ENCODE measurements at places on chromosomes 5 and 9.
A peak's percentile ranks its signal among the peaks of the same experiment; 100 is the strongest.

DNA sequence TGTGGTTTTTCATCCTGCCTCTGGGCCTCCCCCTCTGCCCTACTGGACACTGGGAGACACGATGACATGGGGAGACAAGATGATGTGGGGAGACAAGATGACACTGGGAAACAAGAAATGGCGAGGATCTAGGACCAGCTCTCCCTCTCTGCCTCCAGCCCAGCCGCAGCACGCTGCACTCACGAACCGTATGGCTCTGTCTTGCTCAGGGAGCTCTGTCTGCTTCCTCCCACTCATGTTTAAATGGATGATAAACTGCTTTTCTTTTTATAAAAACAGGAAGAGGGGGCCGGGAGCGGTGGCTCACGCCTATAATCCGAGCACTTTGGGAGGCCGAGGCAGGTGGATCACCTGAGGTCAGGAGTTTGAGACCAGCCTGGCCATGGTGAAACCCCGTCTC lies 73.7 kb downstream of the SPATA31D1 start:
- no peak overlapping the region for H3K27ac ChIP-seq
- no peaks in the 10 kb centered on the region for H3K4me1 ChIP-seq
- H3K36me3 ChIP-seq: no peaks in the 10 kb centered on the region
- H3K27me3 ChIP-seq: no peaks in the 10 kb centered on the region
- no peak overlapping the region for H3K4me3 ChIP-seq

- no peaks in the 10 kb centered on the region for H3K27me3 ChIP-seq
- no peaks in the 10 kb centered on the region for H3K4me1 ChIP-seq
- no peak for DNase-seq
- H3K27ac ChIP-seq: no peak overlapping the region
- H3K36me3 ChIP-seq: no peaks in the 10 kb centered on the region
- no peak overlapping the region for H3K4me3 ChIP-seq
These were observed 380.6 kb downstream of the ADGRV1 start for GRCh38 chr5:90939211-90939610.

DNA sequence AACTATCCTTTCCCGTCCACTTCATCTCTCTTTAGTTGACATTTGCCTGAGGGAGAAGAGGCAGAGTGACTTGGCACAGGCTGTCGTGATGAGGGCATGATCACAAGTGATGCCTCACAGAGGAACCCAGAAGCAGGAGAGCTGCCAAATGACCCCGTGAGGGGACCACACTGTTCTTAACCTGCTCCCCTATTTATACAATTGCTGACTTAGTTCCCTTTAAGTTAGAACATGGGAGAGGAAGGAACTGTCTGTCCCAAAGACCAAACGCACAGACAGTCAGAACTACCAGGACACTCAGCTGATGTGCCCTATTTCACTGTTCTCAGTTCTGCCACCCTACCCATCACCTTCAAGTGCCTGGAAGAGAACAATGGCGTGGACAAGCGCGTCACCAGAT lies 73.7 kb downstream of the SLC1A3 start:
- no peak for DNase-seq
- H3K27ac ChIP-seq: peak overlapping the region; percentile 80

DNA sequence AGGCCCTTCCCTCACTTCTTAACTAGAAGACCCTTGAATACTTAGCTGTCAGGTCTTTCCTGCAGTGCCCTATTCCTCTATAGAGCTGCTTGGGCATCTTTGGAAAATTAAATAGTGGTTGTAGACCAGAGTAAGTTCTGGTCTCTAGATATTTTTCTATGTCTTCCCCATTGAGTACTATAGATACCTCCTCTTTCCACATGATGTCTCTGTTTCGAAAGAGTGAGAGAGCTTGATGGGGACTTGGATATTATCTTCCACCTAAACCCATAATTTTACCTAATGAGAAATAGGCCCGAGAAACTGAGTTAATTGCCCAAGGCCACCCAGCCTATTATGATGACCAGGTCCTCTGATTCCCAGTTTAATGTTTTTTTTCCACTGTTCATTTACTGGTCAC lies 40.2 kb downstream of the SPEF2 start:
- H3K4me3 ChIP-seq: no peak overlapping the region
- H3K27ac ChIP-seq: no peak overlapping the region
- peaks cover 4% of the 10 kb centered on the region for H3K4me1 ChIP-seq
- peaks cover 2% of the 10 kb centered on the region for H3K36me3 ChIP-seq

GRCh38 chr5:134071614-134072207 lies 42.8 kb upstream of the TCF7 start:
- peaks cover 6% of the 10 kb centered on the region for H3K4me1 ChIP-seq
- no peak for DNase-seq
- H3K36me3 ChIP-seq: no peaks in the 10 kb centered on the region
- H3K4me3 ChIP-seq: no peak overlapping the region
- no peak overlapping the region for H3K27ac ChIP-seq

DNA sequence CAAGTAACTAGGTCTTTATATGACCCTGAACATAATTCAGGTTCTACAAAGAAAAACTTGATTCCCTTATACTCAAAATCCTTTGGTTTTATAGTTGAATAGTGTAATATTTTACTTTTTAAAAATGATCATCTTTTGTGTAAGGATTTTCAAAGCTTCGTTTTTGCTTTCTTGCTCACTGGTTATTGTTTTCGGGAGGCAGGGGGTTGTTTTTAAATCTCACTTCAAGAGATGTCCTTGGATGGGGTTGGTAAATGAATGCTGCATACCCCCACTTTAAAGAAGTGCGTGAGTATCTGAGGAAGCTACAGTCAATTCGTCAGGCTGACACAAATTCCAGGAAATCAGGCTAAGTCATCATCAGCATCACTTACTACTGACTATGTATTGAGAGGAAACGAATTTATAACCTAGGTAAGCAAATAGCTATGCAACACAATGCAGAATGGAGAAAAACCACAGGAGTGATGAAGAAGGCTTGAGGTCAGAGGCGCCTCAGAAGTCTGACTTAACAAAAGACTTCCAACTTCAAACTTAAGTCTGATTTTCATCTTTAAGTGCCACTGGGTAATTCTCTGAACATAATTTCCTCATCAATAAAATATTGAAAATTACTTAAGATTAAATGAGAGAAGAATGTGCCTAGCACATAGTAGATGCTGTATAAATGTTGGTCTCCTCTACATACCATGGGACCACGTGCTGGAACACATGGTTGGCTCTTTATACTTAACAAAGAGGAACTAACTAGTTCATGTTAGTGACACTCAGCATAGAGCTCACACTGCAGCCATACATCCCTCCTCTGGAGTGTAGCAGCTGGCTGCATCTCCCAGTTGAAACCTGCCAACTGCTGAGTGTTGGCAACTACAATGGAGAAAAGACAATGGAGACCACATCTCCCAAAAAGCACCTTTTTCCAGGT lies 106.0 kb upstream of the KIF2A start:
- no peaks in the 10 kb centered on the region for H3K36me3 ChIP-seq
- H3K4me1 ChIP-seq: no peaks in the 10 kb centered on the region
- no peak overlapping the region for H3K27ac ChIP-seq
- no peaks in the 10 kb centered on the region for H3K27me3 ChIP-seq
- no peak overlapping the region for H3K4me3 ChIP-seq

DNA sequence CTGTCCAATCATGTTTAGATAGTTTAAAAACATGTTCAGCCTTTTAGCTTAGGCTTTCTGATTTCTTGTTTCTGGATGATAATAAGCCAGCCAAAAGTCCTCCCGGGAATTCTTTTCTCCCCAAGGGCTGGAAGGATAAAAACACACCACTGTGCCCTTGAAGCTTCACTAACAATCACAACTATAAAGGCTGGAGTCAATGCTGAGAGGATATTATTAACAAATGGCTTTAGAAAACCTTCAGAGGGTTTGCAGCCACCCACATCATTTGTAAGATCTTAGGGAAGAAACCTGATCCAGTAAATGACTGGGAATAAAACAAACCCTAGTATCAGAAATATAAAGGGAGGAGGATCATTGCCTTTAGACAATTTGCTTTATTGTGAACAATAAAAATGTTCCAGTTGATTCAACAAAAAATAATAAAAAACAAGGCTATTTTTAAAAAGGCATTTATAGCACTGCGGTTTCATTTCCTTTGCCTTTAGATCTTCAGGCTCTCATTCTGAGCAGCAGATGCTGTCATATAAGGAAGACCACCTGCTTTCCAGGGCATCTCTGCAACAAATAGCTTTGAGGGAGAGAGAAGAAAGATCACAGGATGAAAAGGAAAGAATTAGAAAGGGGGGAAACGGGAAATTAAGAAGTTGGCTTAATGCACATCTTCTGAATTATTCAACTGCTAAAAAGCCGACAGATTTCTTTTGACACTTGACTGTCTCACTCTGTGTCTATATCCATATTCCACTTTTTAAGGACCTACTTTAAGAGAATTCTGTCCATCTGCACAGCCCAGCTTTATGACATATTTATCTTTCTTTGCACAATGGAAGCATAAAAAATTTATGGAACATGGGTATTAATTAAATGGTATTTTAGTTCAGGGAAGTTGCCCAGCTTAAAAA lies 277.2 kb upstream of the SLC24A2 start:
- H3K36me3 ChIP-seq: no peaks in the 10 kb centered on the region
- no peaks in the 10 kb centered on the region for H3K27me3 ChIP-seq
- peak; percentile 18 for DNase-seq

DNA sequence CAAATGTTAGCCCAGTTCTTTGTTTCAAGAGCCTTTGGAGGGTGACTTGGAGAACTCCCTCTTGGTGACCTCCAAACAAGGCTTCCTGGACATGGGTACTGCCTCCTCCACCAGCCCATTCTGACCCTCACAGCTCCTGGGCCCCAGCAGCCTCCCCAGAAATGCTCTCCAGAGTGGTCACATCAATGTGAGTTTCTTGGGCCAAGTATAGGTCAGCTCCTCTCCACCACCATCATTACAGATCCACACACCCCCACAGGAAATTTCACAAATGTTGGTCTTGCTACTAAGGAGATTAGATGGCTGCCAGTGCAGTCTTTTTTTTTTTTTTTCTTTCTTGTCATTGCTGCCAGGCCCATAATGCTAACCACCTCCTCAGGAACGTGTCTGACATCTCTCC lies 410.7 kb downstream of the DTWD2 start:
- H3K4me1 ChIP-seq: no peaks in the 10 kb centered on the region
- H3K36me3 ChIP-seq: no peaks in the 10 kb centered on the region
- H3K27ac ChIP-seq: no peak overlapping the region
- no peak for DNase-seq
